ENCODE measurements at places on chromosomes 7 and 10.

GRCh38 chr7:1065585-1066241 lies 21.4 kb downstream of the GPR146 start:
- no peak for DNase-seq

DNA sequence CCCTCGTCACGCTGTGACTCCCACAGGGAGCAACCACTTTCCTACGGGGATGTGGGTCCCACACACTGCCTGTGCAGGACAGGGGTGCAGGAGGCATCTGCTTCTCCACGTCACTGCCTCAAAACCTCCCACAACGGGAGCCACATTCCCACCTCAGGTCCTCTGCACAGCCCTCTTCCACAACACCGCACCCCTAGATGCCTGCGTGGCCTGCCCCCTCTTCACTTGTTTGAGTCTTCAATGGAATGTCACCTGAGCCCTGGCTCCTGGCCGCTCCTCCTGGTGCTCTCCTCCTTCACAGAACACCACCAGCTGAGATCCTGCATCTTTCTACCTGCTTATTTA lies 73.6 kb downstream of the MAD1L1 start:
- DNase-seq, result no peak

GRCh38 chr7:390761-391410 lies 100.9 kb downstream of the FOXL3 start:
- DNase-seq, result no peak

DNA sequence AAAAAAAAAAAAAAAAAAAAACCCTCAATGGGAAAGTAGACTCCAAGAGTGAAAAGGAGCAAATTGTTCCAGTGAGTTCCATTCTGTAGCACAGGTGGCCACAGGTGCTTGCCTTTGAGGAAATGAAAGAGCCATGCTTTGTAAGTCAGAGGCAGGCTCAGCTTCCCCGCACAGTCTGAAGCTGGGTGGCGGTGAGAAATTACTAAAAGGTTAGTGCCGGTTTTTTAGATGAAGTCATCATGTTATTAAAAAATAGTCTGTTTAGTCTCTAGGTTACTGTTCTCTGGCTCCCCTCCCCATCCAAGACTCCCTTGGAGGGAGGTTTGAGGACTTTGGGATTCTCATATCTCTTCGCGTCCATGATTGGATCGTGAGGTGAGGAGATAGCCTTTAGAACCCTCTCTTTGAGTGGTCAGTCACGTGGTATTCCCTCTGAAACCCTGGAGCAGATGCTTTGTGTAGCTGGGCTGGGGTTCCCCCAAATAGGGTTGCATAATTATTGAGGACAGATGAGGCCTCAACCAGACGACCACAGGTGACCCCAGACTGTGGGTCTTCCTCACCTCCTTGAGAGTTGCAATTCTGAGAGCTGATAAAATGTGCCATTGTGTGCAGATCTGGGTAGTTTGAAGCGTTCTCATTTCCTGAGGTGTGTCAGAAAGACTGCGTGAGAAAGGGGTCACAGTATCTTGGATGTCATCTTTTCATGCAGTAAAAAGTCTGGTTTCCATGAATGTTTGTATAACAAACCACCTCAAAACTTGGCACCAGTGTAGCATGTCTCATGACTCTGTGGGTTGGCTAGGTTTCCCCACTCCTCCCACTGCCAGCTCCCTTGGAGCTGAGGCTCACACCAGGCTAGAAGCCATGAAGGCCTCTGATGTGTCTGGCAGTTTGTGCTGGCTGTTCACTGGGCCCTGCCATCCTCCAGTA lies 27.1 kb downstream of the OGDH start:
- DNase-seq, result peak; percentile 90

GRCh38 chr10:72077275-72077990 lies 10.9 kb downstream of the SPOCK2 start:
- DNase-seq, result no peak

GRCh38 chr10:124668517-124669051 lies 75.6 kb downstream of the FAM53B start:
- no peak for DNase-seq

DNA sequence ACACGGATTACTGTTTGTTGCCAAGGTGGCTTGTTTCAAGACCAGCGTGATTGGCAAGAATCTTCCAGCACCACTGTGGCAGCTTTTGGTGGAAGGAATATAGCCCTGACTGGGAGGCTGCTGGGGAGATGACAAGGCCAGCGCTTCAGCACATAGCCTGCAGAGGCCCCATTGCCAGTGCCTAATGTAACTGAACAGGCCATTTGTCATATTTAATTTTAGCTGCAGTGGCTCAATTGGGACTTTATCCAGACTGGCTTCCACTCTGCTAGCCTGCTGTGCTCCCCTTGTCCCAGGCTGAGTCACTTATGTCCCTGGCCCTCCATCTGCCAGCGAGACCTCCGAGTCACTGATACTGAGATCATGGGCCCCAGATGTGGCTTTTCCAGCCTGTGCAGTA lies 483.1 kb downstream of the GALNT17 start:
- DNase-seq, result no peak

- no peak for DNase-seq
Observed at GRCh38 chr10:11444155-11444530, 167.3 kb downstream of the USP6NL start.

GRCh38 chr7:84822941-84823510 lies 363.8 kb downstream of the SEMA3D start:
- DNase-seq, result no peak

DNA sequence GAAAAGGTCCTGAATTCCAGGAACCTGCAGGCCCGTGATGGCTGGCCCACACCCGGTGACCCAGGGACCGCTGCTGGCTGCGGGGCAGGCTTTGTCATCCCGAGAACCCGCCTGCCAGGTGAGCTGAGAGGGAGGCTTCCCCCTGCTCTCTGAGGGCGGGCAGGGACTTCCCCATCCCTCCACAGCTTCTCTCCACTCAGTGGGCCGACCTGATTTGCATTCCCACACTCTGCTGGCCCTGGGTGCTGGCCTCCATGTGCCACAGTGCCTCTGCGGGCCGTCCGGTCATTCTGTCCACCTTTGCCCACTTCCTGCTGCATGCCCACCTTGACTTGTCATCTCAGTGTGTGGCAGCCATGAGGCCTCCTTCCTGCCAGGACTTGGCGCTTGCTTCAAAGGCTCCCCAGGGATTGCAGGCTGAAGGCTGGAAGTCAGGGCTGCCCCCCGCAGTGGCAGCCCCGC lies 35.3 kb downstream of the PALD1 start:
- DNase-seq, result no peak

GRCh38 chr10:125122566-125122965 lies 37.8 kb downstream of the CTBP2 start:
- DNase-seq, result no peak

DNA sequence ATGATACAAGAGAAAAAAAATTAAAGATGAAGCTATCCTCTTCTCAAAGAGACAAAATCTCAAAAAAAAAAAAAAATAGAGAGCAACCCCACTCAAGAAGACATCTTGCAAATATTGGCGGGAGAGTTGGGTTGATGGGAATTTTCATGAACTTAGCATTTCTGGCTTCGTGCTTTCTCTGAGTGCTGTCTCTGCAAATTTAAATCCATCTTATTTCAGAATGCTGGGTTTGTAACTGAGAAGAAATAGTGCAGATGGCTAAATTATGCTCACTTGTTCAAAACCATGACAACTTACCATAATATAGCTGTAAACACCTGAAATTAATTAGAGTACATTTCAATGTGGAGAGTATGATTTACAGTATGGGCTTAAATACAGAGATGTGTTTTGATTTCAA lies 484.8 kb upstream of the CELF2 start:
- no peak for DNase-seq

GRCh38 chr10:62583876-62584615 lies 209.9 kb downstream of the ZNF365 start:
- peak; percentile 93 for DNase-seq

DNA sequence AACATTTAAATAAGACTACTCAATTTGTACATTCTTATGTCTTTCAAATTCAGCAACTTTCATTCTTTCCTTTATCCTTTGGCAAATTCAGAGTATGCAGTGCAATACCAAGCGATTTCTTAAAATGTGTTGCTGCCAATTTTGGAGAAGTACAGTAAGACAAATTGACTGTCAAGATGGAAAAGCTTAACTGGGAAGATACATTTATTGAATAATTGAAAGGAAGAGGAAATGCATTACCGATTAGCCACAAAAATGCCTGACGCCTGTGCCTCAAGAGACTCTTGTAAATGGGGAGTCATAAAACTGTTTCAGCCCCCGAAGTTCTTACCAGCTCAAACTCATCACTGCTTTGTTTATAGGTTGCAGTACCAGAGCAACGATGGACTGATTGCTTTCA lies 373.3 kb upstream of the GALNT17 start:
- no peak for DNase-seq

DNA sequence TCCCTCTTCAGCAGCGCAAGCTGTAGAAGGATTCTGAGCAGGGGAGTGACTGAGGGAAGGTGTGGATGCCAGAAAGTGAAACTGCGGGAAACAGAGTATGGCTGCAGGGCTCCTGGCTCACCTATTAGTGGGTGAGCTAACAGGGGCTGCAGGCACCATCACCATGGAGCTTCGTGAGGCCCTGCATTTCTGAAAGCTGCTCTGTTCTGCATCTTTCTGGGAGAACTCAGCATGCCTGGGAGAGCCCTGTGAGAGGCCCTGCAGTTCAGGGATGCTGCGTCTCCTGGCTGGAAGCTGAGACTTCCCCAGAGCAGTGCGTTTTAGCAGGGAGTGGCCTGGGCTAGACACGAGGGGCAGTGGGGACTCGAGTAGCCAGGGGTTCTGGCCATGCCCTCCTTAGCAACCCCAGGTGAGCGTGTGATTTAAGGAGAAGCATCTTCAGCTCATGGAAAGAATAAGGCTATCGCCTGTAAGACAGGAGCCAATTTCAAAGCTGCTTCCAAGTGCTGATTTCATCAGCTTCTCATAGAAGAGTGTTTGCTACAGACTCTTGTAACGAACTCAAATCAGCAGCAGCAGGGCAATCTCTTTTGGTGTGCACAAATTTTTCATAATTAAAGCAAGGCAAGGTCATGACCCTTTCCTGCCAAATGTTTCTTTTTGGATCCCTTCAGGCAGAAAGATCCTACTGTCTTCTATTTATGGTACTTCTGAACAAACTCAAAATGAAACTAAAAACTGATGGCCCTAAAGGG lies 293.6 kb upstream of the ZNF32 start:
- no peak for DNase-seq

- no peak for DNase-seq
Observed at GRCh38 chr10:230758-231157, 95.5 kb downstream of the ZMYND11 start.

GRCh38 chr7:80330434-80330833 lies 181.4 kb downstream of the GNAT3 start:
- peak; percentile 81 for DNase-seq

GRCh38 chr10:63064706-63065105 lies 68.4 kb upstream of the NRBF2 start:
- DNase-seq, result no peak

DNA sequence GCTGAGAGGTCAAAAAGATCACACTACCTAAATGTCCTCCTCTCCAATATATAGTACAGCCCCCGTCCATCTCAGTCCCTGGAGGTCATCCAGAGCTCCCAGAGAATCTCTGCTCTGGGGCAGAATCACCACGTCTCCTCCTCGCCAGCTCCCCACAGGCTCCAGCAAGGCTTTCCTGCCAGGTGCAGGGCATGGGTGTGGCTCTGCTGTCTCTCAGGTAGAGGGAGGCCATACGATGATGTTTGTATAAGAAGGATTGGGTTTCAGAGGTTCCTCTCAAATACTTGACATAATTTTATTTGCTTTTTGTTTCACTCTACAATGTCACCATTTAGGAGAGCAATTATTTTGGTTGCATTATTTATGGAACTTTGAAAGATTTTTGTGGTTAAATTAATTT lies 98.3 kb upstream of the PRSS58 start:
- DNase-seq, result no peak

DNA sequence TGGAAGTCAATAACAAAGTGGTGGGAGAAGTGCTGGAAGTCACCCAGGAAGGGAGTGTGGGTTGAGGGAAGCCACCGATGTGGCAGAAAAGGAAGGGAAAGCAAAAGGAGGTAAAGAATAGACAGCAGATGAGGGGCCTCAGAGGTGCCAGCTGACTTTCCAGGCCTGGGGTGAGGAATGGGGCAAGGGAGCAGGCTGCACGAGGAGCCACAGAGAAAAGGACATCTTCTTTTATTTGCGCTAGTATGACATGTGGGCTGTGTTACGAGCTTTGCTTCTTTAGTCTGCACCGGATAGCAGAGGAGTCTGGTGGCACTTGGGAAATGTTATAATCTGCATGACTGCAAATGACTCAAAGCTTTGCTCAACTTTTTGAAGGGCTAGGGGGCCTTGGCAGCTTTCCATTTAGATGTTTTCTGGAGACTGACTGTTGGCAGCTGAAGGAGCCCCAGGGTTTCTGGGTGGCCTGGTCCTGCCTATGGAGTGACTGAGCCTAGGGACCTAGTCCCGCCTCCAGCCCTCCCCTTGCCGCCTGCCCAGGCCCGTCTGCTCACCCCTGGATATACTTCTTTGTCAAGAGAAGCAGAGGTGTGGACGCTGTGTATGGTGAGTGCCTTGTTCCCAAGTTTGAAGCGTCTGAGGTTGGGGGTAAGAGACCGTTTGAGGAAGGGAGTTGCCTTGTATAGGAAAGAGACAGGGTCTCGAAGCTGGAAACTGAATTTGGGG lies 5.1 kb downstream of the PRXL2A start:
- peak; percentile 9 for DNase-seq

- DNase-seq, result no peak
Observed at GRCh38 chr7:157541295-157542067, 204.7 kb downstream of the DNAJB6 start.

GRCh38 chr10:110774069-110775019 lies 97.4 kb upstream of the PDCD4 start:
- peak; percentile 26 for DNase-seq

- DNase-seq, result no peak
Observed at GRCh38 chr10:111491154-111491553, 414.3 kb downstream of the ADRA2A start.

DNA sequence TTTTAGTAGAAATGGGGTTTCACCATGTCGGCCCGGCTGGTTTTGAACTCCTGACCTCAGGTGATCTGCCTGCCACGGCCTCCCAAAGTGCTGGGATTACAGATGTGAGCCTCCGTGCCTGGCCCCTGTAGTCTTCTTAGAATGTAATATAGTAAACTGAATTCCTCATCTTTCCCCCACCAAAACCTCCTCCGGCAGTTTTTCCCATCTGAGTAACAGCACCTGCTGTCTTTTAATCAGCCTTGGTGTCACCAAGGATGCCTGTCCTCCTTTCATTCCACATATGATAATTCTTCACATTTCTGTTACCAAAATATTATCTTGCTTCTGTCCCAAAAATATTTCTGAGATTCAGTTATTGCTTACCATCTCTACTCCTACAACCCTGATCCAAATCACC lies 80.2 kb downstream of the ZEB1 start:
- no peak for DNase-seq

- DNase-seq, result no peak
Observed at GRCh38 chr7:5491251-5492019, 67.8 kb upstream of the TNRC18 start.

All from BJ (cell line).